ENCODE measurements at places on chromosomes 7 and 10.

DNA sequence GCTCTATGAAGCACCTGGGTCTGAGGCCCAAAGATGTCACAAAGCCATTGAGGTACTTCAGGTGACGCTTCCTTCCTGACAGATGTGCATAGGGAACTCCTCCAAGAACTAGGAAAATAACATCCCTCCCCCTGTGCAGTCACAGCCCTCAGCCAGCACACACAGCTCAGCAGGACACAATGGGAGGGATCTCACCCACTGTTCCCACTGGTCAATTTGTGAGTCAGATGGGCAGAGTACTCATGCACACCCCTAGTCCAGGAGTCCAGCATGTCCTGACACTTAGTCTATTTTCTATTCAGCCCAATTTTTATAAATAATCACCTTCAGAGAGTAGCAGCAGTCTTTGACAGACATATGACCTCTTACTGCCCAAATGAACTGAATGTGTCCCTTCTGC lies 60.7 kb upstream of the PFKP start:
- no peak for DNase-seq

DNA sequence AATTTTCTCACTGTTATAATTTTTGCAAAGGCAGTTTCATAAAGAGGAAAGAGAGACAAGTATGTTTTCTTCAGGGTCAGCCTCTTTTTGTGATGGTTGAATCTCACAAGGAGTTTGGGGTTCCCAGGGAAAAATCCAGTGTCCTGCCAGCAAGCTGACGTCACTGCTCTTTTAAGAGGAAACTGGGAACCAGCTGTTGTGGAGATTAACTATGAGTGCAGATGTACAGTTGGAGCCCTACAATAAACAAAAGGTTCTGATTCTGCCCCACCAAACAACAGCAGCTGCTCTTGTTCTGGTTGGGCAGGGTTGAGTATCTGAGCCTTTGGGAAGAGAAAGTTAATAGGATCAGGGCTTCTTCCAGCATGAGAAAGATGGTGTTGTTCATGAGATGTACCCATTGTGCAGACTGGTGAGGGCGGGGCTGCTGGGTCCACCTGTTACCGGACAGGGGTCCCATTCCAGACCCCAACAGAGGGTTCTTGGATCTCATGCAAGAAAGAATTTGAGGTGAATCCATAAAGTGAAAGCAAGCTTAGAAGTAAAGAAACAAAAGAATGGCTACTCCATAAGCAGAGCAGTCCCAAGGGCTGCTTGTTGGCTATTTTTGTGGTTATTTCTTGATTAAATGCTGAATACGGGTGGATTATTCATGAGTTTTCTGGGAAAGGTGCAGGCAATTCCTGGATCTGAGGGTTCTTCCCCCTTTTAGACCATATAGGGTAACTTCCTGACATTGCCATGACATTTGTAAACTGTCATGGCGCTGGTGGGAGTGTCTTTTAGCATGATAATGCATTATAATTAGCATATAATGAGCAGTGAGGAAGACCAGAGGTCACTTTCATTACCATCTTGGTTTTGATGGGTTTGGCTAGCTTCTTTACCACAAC lies 12.5 kb downstream of the PRF1 start:
- no peak for DNase-seq

DNA sequence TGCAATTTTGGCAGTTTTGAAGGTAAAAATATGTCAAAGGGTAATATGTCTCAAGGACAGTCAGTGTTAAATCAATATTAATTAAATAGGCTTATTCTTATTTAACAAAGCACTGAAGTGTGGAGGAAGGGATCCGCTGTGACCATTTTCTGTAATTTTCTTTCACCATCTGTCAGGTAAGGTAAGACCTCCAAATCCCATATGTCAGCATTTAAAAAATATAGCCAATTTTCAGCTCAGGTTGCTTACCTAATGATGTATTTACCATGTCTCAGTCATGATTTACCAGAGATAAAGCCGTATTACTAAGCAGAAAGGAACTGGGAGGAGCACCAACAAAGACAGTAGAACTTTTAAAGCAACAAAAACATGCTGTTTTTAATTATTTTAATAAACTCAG lies 683.9 kb downstream of the CCSER2 start:
- DNase-seq: no peak

GRCh38 chr7:128989961-128990360 lies 52.2 kb downstream of the IRF5 start:
- no peak for DNase-seq

DNA sequence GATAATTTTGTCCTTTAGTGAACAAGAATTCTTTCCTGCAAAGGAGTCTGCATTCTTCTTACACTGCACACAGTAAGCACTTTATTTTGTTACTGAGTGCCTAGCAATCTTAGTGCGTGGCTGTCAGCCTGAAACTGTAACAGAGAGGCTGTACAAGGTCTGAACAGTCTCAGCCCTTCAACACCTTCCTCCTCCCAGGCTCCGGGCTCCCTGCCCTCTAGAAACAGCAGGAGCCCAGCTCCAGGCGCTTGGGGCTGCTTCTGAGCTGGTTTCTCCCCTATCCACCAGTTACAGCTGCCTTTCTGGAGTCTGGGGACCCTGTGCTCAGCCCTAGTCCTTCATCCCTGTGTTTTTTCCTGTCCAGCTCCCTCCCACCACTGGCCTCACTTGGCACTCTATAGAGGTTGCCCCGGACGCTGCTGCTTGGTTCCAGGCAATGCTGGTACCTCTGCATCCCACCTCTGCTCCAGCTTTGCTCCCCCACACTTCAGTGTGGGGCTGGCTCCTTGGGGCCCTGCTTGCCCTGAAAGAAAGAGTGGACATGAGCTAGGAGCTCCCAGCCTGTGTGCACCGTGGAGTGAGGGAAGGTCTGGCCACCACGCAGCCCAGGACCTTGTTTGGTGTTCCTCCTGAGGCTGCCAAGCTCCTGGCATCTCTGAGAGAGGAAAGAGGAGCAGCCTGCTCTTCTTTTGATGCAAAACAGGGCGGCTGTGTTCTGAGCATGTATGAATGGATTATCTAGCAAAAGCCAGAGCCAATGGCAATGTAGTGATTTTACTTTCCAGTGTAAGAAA lies 251.2 kb upstream of the GRB10 start:
- DNase-seq: peak; percentile 53

Data from natural killer cell treated with Interleukin-12 subunit alpha and Interleukin-12 subunit beta and Interleukin-15 and Interleukin-18, amount 100 ng/mL, for 72 hours (primary cell).